ENCODE measurements at places on chromosomes 5 and 9.

- no peak for DNase-seq
These were observed 39.6 kb downstream of the PDE6A start for GRCh38 chr5:149904977-149905376.

DNA sequence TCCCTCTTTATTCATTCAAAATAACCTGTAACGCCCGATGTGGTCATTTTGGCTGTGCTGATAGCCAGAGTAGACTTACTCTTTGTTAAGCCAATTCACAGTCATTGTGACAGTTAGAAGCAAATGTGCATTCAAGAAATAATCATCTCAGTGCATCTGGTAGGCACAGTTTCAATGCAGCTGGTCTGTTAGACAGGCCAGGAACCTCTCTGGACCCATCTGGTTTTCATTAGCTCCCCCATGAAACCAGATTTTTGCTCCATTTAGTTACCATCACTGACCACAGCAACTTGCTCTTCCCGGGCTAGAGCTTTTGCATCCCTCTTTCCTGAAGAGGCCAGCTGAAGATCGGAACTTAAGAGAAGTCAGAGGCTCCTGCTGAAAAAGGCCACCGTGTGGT is 284.2 kb downstream of the NSG2 start:
- no peak for DNase-seq

DNA sequence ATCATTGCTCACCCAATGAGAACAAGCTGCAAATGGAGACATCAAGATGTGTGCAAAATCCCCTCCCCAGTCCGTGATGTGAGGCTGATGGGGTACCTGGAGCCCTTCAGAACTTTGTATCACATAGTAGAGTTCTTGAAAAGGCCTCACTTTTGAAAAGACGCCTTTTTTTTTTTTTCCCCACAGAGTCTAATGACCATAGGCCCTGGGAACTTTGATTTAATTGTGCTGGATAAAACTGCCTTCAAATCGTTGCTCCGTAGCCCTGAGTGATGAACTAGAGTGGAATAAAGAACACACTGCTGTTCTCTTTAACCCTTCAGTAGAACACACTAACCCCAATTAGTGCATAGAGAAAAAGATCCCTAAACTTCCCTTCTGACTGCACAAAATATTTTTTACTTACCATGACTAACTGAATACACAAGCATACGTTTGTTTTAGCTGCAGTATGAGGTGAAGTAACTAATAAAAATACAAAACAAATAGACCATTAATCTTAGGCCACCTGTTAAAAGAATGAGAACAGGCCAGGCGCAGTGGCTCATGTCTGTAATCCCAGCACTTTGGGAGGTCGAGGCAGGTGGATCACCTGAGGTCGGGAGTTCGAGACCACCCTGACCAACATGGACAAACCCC is 15.1 kb downstream of the PSAT1 start:
- DNase-seq, result no peak

DNA sequence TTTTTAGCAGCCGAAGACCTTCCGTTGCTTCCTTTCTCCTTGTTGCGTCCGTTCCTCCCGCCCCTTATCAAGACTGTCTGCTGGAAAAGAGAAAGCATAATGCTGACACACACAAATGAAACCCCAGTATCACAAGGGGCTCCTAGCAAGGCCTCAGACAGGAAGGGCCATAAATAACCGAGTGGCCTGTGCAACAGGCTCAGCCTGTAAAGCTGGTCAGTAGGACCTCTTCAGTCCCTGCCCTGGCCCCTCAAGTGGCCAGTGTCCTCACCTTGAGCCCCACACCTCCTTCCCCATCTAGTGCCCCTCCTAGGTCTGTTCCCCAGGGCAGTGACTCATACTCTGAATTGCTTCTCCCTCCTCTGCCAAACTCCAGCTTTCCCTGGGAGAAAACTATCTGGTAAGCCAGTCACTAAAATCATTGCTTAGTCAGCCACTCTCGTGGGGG is 174.6 kb upstream of the IL12B start:
- DNase-seq, result no peak
